ENCODE measurements at places on chromosomes 6 and 20.

GRCh38 chr6:38350942-38351341 is 288.8 kb downstream of the BTBD9 start:
- no peak for DNase-seq

- DNase-seq: no peak
Measured at GRCh38 chr20:7029019-7029418, 261.5 kb downstream of the BMP2 start.

DNA sequence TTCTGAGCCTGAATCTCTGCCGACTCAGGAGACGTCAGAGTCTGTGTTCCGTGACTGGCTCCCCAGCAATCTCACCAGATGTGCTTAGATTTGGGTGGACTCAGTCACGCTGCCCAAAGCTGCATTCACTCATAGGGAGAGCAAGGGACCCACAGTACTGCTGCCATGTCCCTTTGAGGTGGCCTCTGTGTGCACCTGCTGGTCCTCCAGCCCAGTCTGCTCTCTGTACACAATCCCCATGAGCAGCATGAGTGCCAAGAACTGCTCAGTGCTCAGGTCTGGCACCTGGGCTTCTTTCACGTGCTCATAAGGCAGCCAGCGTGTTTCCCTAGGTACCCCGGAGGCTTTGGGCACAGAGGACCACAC is 44.2 kb upstream of the TIAM2 start:
- DNase-seq: no peak

DNA sequence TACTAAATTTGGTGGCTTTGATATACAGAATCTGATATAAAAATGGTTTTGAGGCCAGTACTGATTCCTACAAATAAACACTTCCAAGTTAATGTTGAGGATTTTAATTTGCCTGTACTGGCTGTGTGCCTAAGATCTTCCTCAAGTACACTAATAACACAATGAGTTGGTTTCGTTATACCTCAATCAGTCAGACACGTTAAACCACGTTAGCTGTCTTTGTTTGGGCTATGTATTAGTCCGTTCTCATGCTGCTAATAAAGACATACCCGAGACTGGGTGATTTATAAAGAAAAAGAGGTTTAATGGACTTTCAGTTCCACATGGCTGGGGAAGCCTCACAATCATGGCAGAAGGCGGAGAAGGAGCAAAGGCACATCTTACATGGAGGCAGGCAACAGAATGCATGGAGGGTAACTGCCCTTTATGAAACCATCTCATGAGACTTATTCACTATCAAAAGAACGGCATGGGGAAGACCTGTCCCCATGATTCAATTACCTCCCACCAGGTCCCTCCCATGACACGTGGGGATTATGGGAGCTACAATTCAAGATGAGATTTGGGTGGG is 46.2 kb downstream of the NT5E start:
- no peak for DNase-seq
